ENCODE measurements at places on chromosomes 5 and 9.

DNA sequence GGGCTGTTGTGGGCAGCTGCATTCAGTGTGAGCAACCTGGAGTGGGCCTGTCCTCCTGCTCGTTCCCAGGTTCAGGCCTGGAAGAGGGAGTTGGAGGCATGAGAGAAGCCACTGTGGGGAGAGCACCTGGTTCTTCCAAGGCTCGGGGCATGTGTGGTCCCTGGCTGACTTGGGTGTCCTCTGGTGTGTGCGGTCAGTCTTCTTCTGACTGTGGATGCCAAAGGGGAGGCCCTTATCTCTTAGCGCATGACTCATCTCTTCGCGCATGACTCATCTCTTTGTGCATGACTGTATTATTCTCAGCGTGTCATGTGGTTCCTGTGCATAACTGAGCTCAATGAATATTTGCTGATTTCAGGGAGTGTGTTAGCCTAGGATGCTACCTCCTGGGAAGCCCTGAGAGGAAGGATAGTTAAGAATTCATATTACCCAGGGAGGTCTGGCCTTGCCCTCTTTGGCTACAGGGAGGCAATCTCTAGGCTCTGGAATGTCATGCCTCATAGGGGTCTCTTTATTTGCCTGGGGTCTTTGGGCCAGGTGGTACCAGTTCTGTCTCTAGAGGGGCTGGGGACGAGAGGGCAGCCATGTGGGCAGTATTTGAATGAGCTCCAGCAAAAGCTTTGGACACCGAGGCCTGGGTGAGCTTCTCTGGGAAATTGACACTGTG, 188.7 kb downstream of the HSPA4 start:
- DNase-seq: peak; percentile 66

GRCh38 chr5:35900972-35901695, 37.3 kb downstream of the CAPSL start:
- no peak for DNase-seq

- DNase-seq: no peak
These were observed 2.7 kb downstream of the UBAC1 start for GRCh38 chr9:135958485-135958884.

- DNase-seq: no peak
These were observed 72.6 kb downstream of the SMARCA2 start for GRCh38 chr9:2087500-2088313.

- no peak for DNase-seq
These were observed 5.6 kb upstream of the CYSTM1 start for GRCh38 chr5:140169410-140169809.

Measured in amniotic stem cell (primary cell).